Ascending aorta (tissue), 2 donors: ENCODE measurements at places on chromosomes 7 and 10.

GRCh38 chr10:95716466-95716865, 22.7 kb upstream of the TCTN3 start:
- DNase-seq = no peak

- no peak for DNase-seq
Observed at GRCh38 chr7:34155220-34155908, 250.0 kb downstream of the BMPER start.

DNA sequence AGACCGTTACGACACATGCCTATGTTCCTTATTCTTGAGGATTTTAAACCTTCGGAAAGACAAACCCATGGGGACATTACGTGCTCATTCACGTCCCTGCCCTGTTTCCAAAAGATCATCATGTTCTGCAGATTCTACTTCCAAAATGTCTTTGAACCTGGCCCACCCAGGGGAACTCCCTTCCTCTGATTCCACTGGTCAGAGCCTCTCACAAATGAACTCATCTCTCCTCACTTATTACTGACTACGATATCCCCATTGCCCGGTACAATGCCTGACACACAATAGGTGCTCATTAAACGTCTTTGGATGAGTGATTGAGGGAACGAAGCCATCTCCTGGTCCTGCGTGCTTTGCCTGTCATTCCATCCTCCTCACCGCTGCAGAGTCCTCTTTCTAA, 168.3 kb upstream of the RNF32 start:
- DNase-seq = no peak

DNA sequence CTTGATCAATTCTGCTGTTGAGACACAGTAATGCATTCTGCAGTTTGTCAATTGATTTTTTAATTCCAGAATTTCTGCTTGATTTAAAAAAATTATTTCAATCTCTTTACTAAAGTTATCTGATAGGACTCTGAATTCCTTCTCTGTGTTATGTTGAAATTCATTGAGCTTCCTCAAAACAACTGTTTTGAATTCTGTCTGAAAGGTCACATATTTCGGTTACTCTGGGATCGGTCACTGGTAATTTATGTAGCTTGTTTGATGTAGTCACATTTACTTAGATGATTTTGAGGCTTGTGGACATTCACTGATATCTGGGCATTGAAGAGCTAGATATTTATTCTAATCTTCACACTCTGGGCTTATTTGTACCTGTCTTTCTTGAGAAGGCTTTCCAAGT, 67.2 kb upstream of the NME8 start:
- no peak for DNase-seq

DNA sequence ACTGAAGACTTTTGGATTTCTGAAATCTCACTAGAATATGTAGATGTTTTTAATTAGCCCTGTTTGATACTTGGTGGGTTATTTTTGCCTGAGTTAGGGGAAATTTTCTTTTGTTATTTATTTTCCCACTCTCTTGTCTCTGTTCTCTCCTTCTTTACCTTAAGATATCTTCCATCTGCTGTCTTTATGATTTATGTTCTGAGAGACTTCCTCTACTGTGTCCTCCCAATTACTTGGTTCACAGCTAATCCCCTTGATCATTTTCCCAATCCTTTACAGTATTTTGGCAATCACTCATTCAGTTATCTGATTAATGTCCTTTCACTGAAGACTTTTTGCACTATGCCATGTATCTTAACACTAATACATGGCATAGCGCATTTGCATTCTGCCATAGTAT, 49.5 kb upstream of the SRPK2 start:
- DNase-seq = no peak

DNA sequence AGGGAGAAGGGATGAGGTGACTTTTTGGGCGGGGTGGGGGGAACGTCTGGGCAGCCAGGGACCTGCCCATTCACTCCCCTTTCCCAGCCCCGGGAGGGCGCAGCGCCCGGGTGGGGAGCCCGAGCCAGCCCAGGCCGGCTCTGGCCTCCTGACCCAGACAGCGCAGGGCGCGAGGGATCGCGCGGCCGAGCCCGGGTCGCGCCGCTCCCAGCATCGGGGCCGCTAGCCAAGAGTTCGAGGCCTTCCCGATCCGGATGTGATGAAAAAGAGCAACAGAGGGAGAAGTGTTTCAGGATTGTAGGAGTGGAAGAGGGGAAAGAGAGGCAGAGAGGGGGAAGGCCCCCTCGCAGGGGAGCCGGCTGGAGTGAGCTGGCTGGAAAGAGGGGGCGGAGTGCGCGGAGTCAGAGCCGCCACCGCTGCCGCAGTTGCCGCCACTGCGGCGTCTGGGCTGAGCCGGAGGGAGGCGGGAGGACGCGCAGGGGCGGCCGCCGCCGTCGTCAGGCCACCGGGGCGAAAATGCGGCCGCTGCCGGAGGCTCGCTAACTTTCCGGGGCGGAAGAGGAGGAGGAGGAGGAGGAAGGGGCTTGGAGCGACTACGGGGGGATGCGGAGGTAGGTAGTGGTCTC, at the start of gene MDFIC:
Gene MDFIC, plus strand, starts transcription at position 69 of the 626 bp plus-strand sequence. CDS start 940 bp downstream, outside the sequence.
- peak; percentile 79 for DNase-seq

GRCh38 chr7:158731761-158732160, 27.2 kb upstream of the NCAPG2 start:
- DNase-seq = peak; percentile 37

DNA sequence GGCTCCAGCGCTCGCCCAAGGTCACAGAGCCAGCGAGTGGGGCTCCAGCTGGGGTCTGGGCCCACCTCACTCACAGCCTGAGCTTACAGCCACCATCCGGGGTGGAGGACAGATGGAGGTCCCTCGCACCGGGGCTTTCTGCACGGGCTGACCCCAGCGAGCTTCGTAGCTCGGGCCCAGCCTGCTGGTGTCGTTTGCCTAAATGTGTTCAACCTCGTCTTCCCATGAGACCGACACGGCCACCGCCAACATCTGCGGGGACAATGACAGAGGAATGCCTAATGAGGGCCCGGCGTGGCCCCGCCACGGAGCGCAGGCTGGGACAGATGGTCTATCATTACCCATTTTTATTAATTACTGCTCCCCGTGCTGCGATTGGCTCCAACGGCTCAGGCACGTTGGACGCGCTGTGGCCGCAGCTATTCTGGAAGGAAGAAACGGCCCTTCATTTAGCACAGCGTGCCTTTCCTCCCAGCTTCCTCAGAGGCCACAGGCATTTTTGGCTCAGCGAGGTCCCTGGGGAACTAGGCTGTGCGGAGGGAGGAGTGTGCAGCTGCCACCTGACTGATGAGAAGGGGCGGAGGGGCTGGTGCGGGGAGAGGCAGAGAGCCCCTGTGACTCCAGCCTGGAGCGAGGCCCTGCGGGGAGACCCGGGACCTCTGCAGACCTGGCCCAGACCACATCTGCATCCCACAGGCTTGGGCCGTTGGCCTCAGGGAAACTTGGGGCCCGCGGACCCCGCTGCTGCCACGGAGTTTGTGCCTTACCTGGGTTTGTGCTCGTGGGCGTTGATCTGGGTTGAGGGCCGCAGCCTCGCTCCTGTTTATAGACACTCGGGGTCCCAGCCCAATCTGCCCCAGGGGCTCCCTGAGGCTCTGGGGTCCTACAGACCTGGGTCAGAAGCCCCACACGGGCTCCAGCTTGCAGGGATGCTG, 22.9 kb upstream of the ELFN1 start:
- DNase-seq = no peak

GRCh38 chr10:74991435-74991834, 120.0 kb upstream of the SAMD8 start:
- no peak for DNase-seq

DNA sequence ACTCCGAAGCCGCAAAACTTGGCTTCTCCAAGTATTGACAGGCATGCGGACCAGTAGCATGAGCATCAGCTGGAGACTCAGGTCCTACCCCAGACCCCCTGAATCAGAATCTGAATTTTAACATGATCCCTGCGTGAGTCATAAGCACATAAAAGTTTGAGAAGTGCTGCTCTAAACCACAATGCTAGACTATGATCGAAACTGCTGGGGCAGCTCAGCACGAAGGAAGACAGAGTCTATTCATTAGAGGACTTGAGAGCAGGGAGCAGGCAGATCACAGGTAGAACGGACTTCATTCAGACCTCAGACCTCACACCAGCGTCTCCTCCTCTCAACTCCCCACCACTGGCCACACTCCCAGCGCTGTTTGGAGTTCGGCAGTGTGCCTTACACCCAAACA, 16.9 kb downstream of the CAMK2G start:
- DNase-seq = no peak

GRCh38 chr7:129762387-129762969, 151.0 kb downstream of the NRF1 start:
- no peak for DNase-seq

GRCh38 chr10:102291221-102291905, 46.0 kb downstream of the GBF1 start:
- DNase-seq = no peak

DNA sequence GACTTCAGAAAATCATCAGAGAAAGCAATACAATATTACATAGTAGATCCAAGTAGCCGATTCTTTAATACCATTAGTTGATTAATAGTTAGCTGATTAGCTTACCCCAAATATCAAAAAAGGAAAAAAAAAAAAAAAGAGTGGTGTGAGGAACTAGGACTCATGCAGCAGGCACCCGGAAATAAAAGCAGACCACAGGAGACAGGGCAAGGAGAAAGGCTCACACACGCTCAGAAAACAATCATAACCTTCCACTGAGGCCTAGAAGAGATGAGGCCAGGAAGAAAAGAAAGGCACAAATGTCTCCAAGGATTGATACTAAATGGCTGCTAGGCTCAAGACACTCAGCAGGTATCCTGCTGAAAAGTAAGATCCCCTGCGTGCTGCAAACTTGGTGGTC, 25.9 kb downstream of the TRDMT1 start:
- DNase-seq = no peak

- no peak for DNase-seq
Observed at GRCh38 chr7:45402480-45403218, 171.5 kb upstream of the ADCY1 start.

DNA sequence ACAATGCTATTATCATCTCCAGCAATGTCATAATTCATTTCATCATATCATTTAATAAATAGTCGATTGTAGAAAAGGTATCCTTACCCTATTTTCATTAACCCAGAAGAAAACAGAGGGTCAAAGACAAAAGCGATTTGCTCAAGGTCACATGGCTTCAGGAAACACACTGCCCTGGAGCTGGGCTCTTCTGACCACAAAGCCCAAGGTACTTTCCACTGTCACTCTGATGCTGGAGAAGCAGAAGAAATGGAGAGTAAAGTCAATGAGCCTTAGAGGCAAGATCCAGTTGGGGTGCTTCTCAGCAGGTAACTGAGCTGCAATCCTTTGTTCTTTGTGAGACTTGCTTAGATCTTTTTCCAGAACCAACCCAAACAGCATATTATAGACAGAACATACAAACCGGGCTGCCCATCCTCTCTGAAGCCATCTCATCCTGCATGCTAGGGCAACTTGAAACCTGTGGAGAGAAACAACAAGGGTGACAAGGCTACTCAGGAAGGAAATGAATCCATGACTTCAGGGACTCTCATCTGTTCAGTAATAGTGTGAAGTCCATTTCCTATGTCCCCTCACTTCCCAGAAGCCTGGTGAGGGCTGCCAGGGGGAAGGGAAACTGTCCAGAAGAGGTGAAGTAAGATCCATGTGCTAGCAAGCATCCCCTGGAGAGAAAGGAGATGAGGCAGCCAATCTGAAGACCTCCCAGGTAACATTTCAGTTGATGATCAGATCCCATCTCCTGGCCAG, 148.6 kb upstream of the SVIL start:
- DNase-seq = no peak

DNA sequence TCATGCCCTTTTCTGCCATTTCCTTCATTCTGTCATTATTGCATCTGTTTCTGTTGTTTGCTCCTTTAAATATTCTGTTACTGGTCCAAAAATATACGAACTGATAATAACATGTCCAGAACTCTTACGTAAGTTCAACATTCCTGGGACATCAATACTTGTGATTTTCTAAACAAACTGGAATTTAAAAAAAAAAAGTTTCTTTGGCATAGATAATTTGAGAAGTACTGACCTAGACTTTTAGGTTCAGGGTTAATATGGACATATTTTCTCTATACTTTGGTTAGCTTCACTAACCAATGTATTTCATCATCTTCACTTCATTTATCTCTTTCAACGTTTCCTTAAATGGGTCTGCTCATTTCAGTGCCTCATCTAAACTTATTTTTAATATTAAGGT, 147.3 kb downstream of the JMJD1C start:
- DNase-seq = no peak

GRCh38 chr7:115068220-115068619, 146.3 kb downstream of the MDFIC start:
- DNase-seq = no peak

DNA sequence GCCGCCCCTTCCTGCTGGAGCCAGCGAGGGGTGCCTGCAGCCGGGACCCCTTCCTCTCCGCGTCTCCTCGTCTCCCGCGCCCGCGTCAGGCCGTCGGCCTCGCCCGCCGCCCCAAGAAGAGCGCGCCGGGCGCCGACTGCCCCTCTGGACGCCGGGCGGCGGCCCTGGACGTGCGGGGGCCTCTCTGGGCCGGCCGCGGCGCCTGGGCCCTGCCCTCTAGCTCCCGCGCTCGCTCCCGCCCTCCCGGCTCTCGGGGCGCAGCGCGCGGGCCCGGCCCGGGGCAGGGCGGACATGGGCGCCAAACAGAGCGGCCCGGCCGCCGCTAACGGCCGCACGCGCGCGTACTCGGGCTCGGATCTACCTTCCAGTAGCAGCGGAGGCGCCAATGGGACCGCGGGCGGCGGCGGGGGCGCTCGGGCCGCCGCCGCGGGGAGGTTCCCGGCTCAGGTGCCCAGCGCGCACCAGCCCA, 704 bp downstream of the ZNRF2 start:
- no peak for DNase-seq

DNA sequence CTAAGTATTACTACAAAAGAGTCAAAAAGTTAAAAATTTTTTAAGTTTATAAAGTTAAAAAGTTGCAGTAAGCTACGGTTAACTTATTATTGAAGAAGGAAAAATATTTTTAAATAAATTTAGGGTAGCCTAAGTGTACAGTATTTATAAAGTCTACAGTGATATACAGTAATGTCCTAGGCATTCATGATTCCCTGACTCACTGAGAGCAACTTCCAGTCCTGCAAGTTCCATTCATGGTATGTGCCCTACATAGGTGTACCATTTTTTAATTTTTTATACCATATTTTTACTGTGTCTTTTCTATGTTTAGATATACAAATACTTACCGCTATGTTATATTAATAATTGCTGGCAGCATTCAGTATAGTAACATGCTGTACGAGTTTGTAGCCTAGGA, 92.3 kb downstream of the CTNNA3 start:
- no peak for DNase-seq

- DNase-seq = no peak
Observed at GRCh38 chr10:59575269-59575668, 134.4 kb downstream of the SLC16A9 start.

DNA sequence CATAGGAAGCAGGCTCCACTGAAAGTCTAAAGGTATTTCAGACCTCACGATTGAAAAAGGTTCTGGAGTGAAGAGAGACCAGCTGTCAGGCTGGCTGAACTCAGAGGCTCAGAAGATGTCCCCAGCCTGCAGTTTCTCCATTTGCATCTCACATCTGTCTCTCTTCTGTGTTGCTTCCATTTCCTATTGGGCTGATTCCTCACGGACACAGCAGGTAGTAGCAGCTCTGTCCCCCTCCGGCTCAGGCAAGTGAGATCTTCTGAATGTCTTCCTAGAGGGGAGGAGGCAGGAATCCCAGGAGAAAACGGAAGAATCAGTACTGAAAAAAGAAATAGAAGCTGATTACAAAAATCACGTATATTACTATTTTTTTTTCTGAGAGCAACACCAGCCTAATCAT, 274.1 kb upstream of the COBL start:
- DNase-seq = no peak
